Activated T-cell treated with anti-CD3 and anti-CD28 coated beads, Interleukin-2, amount 50 U/mL, for 4 hours (primary cell): ENCODE measurements at places on chromosomes 11 and 22. TPM values are rescaled to one million over a fixed set of nuclear protein-coding genes. Genes with fewer than 3 reads are reported as not detected.

The DSCAML1 gene
- total RNA-seq = not detected

The TRIM49B gene
- not detected for total RNA-seq

The CHKB gene
- total RNA-seq = 60.7 TPM

The HBE1 gene
- total RNA-seq = 2.0 TPM

The POLR3H gene
- 140 TPM for total RNA-seq

The OR4S1 gene
- total RNA-seq = not detected

The CHRM1 gene
- not detected for total RNA-seq

The APLNR gene
- not detected for total RNA-seq

The CD82 gene
- 364 TPM for total RNA-seq

The BEST1 gene
- not detected for total RNA-seq

The GVQW3 gene
- total RNA-seq = 2.1 TPM
